RKO (cell line): ENCODE measurements at places on chromosomes 13 and 19.

DNA sequence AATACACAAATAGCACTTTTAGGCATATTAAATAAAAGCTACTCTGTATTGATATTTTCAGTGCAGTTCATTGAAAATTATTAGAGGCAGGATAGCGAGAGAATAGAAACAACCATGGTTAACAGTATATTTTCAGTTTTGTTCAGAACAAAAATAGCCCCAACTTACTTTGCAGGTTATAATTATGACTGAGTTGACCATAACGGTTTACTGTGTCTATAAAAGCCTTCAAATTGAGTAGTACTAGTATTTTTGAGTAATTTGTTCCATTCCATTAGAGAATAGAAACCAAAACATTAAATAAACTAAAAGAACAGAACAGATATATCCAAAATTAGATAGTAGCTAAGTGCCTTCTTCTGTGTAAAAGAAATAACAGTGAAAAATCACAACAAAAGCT lies 1108.4 kb upstream of the PCDH20 start:
- DNase-seq: no peak

DNA sequence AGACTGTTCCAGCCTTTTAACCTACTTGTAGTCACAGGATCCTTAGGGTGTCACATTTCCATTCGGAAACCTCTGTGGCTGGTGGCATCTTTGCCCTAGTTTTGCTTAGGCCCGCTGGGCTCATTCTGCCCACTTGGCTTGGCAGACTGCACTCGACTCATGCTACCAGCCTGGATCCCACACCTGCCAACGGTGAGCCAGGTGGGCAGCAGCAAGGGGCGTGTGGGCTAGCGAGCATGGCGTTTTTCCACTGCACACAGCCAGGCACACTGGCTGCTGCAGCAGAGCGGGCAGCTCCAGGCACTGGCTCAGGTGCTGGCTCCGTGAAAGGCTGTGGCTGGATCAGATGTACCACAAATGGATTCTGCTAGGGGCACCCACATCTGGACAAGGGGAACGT lies 838.2 kb downstream of the SLITRK6 start:
- DNase-seq: no peak

DNA sequence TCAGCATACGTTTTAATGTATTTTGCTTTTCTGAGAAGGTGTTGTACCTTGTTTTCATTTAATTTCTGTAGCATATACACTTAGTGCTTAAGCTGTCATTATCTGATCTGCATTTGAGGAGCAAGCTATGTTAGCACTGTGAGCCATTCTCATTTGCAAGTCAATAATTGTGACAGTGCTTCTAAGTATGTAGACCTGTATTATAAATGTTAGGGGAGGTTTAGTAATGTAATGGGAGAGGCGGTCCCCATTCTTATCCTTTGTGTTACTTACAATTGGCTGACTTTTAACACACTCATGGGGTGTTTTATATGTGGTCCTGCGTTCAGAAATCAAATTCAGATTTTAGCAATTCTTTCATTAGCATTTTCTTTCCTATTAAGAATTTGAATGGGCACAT lies 90.2 kb downstream of the GPC6 start:
- DNase-seq: no peak

DNA sequence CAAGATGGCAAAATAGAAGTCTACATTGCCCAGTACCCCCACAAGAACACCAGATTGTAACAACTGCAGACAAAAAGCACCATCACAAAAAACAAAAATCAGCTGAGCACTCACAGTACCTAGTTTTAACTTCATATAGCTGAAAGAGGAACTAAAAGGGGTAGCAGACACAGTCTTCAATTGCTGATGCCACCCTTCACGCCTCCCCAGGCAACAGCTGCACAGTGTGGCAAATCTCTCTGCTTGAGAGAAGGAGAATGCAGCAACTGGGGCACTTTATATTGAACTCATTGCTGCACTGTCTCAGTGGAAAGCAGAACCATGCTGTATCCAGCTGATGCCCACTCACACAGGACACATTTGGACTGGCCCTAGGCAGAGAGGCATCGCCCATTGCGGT lies 2714.5 kb upstream of the PCDH20 start:
- DNase-seq: no peak

DNA sequence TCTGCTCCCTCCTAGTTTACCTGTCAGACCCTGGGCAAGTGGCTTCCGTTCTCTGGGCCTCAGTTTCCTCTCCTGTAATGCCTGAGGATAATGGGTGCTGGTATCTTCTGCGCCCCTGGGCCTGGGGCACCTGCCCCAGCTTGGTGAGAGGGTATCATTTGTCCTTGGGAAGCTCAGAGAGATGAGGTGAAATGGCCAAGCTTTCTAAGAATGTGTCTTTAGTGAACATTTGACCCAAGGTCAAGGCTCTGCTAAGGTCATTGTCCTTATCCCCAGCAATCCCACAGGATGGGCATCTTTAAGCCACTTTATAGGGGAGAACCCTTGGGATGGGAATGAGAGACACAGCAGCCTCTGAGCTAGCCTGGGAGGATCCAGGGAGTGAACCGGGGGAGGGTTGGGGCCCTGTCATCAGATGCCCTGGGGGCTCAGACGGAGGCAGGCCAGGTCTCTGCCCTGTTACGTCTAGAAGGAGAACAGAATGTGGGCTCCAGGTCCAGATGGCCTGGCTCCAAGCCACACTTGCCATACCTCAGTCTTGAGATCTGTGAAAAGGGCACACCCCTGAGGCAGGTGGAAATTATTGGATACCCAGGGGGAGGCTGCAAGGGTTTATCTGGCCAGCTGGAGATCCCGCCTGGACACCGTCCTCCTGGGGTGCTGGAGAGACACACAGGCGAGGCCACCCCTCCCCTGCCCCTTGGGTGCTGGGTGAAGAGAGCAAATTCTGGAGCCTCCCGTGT lies 1.1 kb upstream of the NFIC start:
- DNase-seq: no peak

GRCh38 chr13:24827799-24828198 lies 63.8 kb downstream of the RNF17 start:
- no peak for DNase-seq

DNA sequence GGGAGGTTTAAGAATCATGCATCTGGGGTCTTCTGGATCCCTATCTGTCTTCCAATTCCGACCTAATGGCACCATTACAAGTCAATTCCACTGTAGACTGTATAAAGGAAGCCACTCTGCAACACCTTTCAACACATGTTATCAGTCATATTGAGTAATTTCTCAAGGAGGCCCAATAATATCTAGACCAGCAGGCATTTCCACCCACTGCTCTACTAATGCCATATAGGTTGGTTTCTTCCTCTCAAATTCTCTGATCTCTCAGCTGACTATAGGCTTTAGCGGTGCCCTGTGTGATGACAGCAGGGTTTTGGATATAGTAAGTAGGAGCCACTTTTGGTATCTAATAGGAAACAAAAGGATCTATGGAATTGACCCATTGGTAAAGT lies 12.4 kb upstream of the ITM2B start:
- DNase-seq: no peak

- peak; percentile 88 for DNase-seq
Observed at GRCh38 chr19:6580313-6580712, 10.6 kb downstream of the CD70 start.

DNA sequence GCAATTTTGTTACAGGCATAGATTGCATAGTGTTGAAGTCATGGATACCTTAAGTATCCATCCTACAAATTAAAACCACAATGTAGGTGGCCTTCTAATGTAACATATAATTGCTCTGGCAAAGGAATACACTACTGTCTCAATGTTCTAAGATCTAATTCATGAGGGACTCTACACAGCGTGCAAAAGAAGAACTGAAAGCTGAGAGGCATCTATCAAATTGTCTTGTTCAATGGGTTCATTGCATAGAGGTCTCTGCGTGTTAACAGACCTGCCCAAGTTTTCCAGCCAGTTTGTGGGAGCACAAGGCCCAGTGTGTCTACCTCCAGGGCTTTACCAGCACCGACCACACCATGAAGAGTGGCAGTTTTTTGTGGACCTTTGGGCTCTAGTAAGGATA lies 451.4 kb downstream of the ITGBL1 start:
- no peak for DNase-seq

GRCh38 chr13:40191186-40191980 lies 475.1 kb downstream of the FOXO1 start:
- no peak for DNase-seq

DNA sequence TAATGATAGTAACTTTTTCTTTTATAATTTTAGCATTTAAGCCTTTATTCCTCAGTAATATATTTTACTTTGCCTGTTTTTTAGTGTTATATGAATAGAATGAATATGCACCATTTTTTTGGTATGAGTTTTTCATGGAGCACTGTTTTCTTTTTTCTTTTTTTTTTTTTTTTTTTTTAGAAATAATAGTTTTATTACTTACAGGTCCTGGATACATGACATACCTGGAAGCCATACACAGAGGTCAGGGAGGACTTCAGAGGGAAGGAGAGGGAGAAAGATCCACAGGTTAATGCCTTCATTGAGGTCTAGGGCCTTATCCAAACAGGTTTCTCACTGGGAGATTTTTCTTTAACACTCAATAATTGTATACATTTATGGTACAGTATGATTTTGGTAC lies 26.4 kb downstream of the KCTD4 start:
- no peak for DNase-seq

DNA sequence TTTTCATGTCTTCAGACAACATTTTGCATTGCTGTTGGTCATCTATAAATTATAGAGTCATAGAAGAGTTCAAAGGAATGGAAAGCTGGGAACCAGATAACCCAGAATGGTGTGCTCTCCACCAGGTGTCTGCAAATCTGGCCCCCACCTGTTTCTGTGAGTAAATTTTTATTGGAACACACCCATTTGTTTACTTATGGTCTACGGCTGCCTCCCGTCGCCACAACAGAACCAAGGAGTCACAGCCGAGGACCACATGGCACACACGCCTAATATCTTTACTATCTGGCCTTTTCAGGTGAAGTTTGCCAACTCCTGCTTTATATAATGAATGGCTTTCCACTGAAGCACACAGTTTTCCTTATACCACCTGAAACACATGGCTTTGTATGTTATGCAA lies 58.2 kb downstream of the EFNB2 start:
- DNase-seq: no peak

DNA sequence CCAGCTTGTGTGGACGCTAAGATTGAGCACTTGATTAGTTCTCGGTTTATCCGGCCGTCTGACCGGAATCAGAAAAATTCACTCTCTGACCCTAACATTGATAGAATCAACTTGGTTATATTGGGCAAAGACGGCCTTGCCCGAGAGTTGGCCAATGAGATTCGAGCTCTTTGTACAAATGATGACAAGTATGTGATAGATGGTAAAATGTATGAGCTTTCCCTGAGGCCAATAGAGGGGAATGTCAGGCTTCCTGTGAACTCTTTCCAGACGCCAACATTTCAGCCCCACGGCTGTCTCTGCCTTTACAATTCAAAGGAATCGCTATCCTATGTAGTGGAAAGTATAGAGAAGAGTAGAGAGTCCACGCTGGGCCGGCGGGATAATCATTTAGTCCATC lies 59.6 kb downstream of the ARHGAP35 start:
- no peak for DNase-seq

DNA sequence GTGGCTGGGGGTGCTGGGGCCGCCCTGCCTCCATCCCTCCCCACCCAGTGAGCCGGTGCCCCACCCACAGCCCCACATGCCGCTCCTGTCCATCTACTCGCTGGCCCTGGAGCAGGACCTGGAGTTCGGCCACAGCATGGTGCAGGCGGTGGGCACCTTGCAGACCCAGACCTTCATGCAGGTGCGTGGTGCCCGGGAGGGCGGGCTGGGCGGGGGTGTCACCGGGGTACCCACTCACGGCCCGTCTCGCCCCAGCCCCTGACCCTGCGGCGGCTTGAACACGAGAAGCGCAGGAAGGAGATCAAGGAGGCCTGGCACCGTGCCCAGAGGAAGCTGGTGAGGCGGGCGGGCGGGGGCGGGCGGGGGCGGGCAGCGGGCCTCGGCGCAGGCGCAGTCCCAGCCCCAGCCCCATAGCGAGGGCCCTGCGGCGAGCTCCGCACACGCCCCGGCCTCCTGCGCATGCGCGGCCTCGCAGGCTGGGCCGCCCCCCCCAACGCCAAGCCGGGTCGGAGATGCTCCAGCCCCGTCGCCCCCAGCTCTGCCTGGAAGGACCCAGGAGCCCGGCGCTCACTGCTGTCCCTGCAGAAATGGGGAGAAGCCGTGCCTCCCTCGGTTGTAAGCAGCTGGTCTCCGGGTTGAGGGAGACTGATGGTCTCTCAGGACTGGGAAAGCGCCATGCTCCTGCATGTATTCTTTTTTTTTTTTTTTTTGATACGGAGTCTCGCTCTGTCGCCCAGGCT lies 7.7 kb downstream of the ARHGAP45 start:
- DNase-seq: no peak

GRCh38 chr19:12331211-12331941 lies 2.1 kb downstream of the ZNF563 start:
- DNase-seq: no peak

GRCh38 chr13:44816701-44817100 lies 172.6 kb downstream of the NUFIP1 start:
- DNase-seq: no peak

DNA sequence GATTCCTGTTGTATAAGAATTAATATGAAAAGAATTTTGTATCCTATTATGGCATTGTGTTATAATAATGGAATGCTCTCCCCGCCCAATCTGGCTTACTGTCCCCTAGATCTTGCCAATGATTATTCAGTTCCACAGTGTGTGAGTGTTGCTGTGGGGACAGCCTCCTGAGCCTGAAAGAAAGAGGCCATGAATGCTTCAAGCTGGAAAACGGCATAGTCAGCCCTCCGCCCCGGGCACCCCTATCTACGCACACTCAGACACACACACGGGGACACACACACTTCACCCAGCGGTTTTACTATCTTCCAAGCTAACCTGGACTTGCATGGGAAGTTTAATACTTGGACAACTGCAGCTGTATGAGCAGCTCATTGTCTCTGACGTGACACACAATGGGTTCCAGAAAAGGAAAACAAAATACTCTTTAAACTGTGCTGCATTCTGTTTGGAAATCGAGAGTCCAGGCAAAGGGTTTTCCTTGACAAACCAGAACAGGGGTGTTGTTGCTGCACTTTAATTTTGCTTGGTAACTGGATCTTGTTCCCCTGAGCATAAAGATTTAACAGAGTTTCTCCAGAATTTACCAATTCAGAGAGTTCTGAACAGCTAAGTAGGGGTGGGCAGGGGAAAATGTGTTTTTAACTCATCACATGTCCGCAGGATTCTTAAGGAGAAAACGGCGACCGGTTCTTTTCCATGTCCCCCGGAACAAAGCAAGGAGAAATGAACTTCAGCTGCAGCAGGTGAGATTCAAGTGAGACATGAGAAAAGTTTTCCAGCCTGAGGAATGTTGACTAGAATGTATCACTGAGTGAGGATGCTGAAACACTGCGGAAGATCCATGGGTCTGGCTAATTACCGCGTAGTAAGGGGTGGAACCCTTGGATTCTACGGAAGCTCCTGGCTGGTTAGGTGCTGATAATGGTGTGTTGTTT lies 472.9 kb downstream of the FOXO1 start:
- DNase-seq: no peak

DNA sequence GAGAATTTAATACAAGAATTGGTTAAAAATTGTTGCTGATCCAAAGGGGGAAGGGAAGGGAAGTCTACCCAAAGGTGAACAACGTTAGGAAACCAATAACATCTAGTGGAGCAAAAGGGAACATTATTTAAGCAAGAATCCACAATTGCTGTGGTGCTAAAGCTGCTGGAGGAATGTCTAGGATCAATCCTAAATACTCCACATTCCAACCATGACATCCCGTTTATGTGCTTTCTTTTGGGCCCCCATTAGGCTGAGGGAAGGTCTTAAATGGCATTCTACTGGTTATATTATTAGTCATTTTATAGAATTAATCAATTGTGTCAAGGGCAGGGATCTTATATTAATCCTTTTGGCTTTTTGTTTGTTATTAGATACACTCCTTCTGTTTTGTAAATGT lies 39.9 kb upstream of the VWA8 start:
- DNase-seq: no peak
